ENCODE measurements at places on chromosomes 11 and 22. TPM values are rescaled to one million over a fixed set of nuclear protein-coding genes. Genes with fewer than 3 reads are reported as not detected.

DNA sequence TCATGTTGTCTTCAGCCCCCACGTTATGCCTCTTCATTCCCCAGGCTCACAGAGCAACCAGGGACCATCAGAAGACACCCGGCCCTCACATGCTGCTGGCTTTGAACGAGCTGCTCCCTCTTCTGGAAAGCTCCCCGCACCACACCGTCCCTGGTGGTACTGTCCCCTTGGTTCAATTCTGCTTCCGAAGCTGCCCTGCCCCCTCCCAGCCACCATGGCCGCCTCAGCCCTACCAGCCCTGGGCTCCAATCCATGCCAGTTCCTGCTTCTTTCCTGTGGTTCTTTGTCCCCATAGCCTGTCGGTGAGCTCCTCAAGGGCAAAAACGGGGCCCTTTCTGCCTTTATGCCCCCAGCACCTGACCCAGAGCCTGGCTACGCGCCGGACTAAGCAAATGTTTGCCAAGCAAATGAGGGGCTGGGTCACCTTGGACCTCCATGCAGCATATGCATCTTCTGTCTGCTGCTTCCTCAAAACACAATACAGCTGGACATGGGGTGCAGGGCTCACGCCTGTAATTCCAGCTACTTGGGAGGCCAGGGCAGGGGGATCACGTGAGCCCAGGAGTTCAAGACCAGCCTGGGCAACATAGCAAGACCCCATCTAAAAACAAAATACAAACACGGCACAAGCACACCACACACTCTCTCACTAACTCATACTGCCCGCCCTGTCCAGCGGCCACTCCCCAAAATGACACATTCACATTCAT, 21.3 kb downstream of the TNKS1BP1 start:
- no peak for DNase-seq

DNA sequence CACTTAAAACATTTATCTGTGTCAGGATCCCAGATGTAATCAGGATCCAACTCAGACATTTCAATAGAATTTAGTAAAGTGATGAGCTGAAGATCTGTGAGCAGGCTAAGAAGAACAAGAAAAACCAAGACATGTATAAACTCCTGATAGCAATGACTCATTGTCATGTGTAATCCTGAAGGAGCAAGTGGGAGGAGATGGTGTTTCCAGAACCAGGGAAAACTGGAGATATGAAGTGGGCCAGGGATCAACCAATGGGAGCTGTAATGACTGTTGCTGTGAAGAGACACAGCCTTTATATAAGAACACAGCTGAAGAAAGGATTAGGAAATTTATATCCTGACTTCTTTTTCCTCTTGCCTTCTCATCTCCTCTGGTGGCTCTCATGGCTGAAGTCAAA, 682.5 kb upstream of the ARHGAP42 start:
- no peak for DNase-seq

- DNase-seq = no peak
Observed at GRCh38 chr11:12017865-12018453, 9.5 kb upstream of the DKK3 start.

DNA sequence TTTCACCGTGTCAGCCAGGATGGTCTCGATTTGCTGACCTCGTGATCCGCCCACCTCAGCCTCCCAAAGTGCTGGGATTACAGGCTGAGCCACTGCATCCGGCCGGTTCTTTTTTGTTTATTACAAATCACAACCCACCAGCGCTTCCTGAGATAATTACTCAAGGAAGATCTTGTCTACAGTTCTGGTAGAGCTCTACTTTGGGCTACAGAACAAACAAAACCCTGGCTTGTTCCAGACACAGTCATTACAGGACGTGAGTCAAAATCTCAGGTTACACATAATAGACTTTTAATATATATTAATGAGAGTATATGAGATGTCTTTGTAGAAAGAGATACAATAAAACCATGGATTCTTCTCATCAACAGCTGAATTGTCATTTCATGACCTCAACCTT, 42.8 kb upstream of the NUP50 start:
- DNase-seq = no peak

DNA sequence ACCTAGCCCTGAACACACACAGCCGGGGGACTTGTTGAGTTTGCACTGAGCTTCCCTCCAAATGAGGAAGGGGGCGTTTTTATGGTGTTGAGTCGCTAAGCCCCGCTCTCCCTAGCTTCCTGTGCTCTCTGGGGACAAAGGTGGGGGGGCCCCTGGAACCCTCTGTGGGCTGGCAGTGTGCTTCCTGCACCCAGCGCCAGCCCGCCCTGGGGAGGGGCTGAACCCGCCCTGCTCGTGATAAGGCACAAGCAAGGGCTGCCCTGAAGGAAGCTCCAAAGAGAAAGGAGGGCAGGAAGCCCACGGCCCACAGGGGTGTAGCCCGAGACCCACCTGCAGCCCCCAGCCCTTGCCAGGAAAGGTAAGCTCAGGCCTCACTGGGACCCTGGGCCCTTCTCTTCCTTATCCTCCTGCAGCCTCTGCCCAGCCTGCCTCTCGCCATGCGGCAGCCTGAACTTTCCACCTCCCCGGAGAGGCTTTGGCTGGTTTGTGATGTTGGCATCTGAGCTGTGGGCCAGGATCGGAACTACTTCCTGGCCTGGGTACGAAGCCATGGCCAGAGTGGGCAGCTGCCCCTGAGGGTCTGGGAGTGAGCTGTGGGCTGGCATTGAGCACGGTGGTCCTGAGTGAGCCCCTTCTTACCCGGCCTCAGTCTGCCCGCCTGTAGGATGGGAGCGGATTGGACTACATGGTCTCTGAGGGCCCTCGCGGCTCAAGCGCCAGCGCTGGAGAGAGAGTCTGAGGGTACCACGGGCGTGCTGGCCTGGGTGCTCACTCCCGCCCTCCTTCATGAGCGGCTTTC, at the start of gene FERMT3:
TSS of gene FERMT3 (plus strand) at position 265 of the 799 bp plus-strand sequence. CDS start 644 bp downstream, outside the sequence.
- no peak for DNase-seq

The PLAAT4 gene
- total RNA-seq = 8.8 TPM

DNA sequence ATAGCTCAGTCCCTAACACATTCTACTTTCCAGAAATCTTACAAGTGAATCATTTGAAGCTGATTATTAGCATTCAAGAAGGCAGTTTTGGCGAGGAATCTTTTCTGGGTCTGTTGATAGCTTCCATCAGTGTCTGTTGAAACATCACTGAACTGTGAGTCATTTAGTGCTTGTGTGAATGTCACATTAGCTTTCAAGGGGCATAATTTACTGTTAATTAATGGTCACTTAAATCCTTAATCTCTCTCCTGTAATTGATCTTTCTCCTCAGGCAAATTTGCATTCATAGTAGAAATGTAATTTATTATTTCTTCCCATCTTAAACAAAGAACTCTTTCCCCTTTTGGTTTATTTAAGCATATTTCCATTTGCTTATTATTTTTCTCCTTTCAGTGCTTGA, 2.6 kb downstream of the HTR3B start:
- DNase-seq = no peak
